ENCODE measurements at places on chromosomes 3 and 15. TPM values are rescaled to one million over a fixed set of nuclear protein-coding genes. Genes with fewer than 3 reads are reported as not detected.

UROC1 gene
- total RNA-seq = not detected

STRIT1 gene
- total RNA-seq = not detected

GRCh38 chr3:127780536-127781400 lies 41.5 kb downstream of the MGLL start:
- DNase-seq = no peak

DNA sequence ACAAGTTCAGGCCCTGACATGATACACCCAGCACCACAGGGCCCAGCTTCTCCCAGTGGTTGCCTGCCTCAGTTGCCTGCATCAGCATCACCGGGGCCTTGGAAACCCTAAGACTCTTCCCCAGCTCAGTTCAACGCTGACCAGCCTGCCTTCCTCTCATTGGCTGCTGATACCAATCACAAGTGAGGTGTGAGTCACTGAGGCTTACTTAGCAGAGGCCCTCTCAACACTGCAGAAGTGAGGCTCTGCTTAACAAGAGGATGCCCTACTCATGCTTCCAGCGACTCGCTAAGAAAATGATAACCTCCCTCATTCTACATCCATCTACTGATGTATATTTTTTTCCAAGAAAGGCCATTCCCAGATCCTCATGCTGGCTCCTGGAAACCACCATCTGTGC lies 151.9 kb downstream of the ADAMTS17 start:
- DNase-seq = no peak

DNA sequence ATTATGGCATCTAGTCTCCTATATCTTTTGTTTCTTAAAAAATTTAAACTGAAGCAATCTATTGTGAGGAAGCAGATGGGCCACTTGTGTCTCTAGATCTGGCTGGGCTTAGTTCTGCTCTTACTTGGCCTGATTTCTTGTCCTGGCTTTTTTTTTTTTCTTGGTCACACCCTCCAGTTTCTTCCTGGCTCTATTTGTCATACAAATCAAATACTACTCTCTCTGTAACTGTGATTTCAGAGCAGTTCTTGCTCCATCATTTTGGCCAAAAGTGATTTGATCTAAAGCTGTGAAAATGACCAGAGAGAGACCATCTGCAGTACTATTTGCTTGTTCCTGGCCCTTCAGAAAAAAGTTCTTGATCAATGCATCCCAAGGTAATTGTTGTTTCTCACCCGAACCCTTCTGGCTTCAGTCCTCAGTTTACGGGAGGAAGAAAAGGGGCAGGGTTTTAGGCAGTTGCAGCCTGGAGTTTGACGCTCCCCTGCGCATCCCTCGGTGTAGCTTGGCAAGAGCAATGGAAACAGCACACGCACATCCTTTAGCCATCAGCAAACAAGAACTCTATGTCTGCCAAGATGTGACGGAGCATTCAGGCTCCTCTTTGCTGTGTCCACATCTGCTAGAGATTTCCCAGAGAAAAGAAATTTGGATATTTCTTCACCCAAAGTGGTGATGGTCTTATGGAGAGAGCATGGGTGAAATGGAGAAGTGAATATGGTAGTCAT lies 31.6 kb downstream of the CHST2 start:
- DNase-seq = no peak

GRCh38 chr3:129688271-129688895 lies 81.9 kb upstream of the PLXND1 start:
- peak; percentile 54 for DNase-seq

GRCh38 chr3:23084367-23084766 lies 118.8 kb upstream of the UBE2E2 start:
- no peak for DNase-seq
